ENCODE measurements at places on chromosomes 7 and 10.

DNA sequence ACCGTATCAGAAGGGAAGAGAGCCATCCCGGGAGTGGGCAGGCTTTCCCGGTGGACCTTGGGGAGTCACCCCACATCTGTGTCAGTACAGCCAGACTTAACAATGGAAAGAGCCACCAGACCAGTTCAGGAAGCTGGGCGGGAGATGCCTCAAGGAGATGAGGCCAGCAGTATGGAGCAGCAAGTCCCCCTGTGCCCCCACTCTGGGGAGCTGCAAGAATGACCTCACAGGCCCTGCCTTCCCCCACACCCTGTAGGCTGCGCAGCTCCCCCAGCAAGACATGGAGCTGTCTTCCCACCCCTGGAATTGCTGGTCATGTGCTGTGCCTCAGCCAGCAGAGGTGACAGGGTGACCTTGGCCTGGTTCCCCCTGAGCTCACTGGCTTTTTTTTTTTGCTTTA is 76.8 kb upstream of the INSIG1 start:
- no peak for DNase-seq

DNA sequence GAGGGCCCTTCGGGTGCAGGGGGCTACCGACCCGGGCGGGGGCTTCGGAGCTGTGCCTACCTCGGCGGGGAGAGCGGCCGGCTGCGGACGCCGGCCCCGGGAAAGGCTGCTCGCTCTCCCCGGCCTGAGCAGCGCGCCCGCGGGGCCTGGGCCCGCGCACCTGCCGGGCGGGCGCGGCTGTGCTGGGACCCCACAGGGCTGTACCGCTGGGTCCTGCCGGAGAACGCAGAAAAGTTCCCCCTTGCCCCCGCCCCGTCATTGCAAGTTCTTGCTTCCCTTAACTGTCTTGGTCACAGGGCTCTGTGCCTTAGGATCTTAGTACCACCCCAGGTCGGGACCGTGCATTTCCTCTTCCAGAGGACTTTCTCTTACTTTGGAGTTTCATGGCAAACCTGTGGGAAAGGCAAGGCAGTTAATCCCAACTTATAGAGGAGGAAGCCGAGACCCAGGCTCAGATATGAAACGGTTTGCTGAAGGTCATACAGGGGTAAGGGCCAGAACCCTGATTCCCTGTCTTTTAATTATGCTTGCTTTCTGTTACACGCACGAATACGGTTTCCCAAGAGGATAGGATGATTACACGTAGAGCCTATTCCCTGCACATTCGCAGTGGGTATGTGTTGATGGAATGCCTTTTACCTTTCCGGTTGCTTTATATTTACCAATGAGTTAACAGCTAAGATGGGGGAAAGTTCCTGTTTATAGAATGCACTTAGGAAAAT is 652 bp downstream of the PCGF5 start:
- peak; percentile 57 for DNase-seq

DNA sequence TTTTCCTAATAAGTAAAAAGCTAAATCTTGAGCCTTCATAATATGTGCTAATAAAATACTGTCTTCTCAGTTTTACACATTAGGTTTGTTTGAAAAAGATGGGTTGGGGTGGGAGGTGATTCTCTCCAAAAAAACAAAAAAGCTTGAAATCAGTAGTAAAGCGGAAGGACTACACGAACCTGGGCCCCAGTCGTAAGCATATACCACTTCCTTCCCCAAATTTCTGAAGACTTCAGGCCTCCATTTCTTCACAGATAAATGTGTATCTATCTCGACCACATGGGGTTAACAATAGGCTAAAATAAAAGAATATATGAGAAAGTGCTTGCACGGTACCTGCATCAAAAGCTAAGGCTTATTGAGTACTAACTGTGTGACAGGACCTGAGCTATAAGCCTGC is 51.6 kb upstream of the PAX2 start:
- DNase-seq = no peak

GRCh38 chr7:75575488-75576121 is 83.5 kb downstream of the SPDYE5 start:
- DNase-seq = no peak

DNA sequence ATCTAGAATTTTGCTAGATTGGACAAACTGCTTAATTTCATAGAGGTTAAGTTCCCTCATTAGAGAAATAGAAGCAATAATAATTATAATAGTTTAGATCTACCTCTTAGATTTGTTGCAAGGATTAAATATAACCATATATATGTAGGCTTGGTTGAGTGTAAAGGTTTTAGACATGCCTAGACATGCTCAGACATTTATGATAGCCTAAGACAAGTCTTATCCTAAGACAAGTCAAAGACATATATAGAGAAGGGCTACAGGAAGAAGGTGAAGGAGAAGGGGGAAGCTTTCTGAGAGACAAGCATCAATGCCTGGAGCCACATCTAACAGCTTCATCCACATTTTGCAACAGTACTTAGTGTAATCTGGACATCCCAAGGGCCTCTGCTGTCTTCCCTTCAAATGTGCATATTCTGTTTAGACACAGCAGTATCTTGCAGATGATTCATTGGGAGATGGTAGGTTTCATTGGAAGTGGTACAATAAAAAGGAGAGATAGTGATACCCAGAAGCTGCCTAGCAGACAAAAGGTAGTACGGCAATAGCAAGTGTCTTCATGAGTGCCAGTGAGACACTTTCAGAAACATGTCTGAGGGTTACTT is 146.5 kb downstream of the HGF start:
- no peak for DNase-seq
